CD4-positive, alpha-beta T cell treated with Interleukin-21 for 1 hour (primary cell): ENCODE measurements at places on chromosomes 4 and X.

DNA sequence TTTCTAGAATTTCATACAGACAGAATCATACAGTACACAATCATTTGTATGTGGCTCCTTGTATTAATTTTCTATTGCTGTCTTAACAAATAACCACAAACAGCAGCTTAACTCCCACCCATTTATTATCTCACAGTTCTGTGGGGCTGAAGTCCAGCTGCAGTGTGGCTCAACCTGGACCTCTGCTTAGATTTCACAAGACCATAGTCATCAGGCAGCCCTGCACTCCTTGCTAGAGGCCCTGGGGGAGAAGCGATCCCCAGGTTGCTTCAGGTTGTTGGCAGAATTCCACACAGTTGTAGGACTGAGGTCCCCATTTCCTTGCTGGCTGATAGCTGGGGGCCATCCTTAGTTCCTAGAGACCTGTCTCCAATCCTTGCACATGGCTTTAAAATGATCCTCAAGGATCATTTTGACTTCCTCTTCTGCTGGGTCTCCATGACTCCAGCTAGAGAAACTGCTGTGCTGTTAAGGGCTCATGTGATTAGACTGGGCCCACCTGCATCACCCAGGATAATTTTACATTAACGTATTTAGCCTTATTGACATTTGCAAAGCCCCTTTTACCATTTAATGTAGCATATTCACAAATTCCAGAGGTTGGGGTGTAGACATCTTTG, 60.9 kb upstream of the SMAD1 start:
- DNase-seq = no peak

GRCh38 chrX:39336671-39337311, 535.5 kb downstream of the MID1IP1 start:
- peak; percentile 43 for DNase-seq

GRCh38 chr4:81060587-81061343, 30.3 kb downstream of the BMP3 start:
- no peak for DNase-seq

DNA sequence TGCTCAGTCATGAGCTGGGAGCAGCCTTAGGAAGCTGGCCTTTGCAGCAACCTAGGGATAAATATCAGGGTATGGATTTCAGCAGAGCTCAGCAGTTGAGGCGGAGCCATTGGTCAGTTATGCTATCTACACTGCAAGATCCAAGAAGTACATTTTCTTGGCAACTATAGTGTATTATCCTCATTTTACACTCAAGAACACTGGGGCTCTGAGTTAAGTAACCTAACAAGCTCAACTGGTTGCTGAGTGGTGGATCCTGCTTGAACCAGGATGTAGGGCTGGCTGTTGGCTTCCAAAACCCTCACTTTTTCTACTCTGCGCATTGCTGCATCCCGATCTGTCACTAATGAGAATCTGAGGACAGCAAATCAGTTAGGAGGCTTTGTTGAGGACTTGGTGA, 1.5 kb upstream of the SCARB2 start:
- DNase-seq = no peak

DNA sequence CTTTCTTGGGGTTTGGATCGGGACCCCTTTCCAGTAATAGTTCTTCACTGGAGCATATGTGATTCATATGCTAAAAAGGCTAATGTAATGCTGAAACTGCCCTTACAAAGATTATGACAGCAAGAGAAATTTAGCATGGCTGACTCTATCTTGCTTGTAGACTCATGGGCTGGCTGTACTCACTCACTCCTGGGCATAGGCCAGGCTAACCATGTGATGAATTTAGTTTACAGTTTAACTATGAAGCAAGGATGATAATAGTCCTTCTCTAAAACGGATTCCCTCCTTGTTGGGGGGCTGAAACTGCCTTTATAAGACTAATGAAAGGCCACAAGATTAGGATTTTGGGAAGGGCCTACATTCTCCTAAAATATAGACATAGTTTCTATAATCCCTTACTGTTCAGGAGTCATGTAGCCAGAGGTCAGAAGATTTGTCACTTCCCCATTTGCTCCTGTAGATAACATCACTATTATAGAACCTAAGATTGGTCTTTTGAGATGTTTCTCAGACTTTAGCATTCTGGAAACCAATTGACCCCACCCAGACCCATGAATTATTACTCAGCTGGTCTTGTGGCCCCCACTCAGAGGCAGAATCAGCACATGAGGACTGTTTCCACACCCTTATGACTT, 20.8 kb upstream of the CEP135 start:
- no peak for DNase-seq

DNA sequence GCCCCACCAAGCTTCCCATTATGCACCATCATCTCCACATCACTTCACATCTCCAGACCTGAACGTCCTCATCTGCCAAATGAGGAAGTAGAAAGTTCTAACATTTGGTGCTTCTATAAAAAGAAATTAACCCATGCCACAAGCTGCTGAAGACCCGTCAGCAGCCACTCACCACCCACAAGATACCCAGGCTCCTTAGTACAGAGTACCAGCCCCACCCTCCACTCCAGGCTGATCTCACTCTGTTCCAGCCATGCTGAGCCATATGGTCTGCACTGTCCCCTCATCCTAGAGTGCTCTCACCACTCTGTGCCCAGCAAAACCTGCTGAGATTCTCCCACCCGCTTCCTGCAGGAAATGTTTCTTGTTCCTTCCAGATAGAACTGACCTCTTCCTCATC, 240.8 kb upstream of the PPARGC1A start:
- no peak for DNase-seq

DNA sequence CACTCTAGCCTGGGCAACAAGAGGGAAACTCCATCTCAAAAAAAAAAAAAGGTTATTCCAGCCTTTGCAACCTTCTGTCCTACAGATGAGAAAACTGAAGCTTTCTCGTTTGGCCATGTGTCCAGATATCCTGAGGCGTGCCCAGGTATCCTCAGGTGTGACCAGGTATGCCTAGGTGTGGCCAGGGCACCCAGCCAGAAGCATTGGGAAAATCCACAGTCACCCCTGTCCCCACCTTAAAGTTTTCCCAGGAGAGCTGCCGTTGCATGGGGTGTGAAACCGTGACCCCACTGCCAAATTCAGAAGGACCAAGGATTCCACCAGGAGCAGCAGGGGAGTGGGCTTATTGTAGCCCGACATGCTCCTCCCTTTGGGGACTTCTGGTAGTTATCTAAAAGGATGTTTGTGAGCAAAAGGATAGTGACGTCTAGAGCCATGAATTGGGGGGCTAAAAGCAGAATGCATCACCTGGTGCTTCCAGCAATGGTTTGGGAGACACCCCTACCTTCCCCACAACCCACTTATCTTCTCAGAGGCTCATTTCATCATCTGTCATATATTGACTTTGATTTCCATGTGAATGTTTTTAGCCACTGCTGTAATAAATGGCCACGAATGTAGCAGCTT, 4.0 kb upstream of the DHRSX start:
- no peak for DNase-seq

DNA sequence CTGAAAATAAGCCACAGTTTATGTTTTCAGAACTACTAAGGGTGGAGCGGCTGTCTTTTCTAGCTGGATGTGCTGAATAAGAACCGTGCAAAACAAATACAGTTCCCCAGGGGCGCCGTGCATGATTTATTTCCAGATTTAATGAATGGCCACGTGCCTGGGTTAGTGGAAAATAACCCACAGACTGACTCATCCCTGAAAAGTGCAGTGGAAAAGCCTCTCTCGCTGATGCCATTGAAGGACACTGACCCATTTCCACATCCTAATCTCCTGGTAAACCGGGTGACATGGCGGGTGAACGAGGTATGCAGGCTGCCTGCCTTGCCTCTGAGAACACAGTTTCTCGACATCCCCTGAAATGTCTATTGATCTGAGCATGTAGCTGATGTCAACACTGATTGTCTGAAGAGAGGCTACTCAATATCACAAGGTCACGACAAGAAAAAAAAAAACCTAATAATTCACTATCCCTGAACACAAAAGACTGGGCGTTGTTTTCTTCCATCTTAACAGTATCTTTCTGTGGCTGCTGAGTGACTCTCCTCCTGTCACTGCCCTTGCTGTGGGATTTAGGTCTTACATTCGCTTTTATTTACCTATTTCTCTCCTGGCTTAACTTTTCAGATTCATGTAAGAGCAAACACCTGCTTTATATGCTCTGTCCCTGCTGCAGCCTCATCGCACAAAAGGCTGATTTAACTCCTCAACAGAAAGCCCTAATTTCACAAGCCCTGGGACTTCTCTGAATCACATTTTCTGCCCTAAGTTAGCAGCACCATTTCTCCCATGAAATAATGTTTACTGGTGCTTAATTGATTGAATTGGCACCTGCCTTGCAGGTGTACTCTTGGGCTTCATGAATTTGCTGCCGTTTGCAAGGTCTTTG, 76.9 kb upstream of the SCOC start:
- no peak for DNase-seq

DNA sequence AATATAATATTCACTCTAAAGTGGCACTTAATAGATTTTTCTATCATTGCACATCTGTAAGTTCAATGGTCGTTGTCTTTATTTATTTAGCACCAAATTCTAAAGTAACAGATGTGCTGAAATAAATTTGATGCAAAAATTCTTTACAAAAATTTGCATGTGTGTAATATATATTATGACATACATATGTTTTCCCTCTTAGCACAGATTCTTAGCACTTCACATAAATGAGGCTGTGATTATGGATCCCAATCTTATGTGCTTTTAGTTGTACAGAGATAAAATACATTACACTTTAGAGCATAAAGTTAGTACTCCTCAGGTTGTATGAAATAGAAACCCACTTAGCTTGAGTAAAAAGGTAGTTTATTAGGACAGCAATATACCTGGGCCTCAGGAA, 915.1 kb downstream of the ADGRL3 start:
- DNase-seq = no peak

GRCh38 chr4:145679991-145680455, at the start of gene C4orf51:
TSS of gene C4orf51 (plus strand) at chr4:145680146. CDS start at chr4:145680204, 58 bp downstream.
- DNase-seq = no peak

- no peak for DNase-seq
These were observed 43.7 kb downstream of the FAT4 start for GRCh38 chr4:125358453-125358852.

- no peak for DNase-seq
These were observed 114.5 kb downstream of the ZAR1 start for GRCh38 chr4:48604527-48604926.

GRCh38 chr4:88144866-88145300, 13.6 kb downstream of the ABCG2 start:
- no peak for DNase-seq

GRCh38 chr4:100809506-100809905, 291.7 kb upstream of the EMCN start:
- DNase-seq = no peak

GRCh38 chrX:5979338-5979737, 249.3 kb downstream of the NLGN4X start:
- no peak for DNase-seq
